CD14-positive monocyte (primary cell): ENCODE measurements at places on chromosomes 16 and 17.

GRCh38 chr17:43015579-43015978 is 6.6 kb downstream of the VAT1 start:
- no peak for DNase-seq

DNA sequence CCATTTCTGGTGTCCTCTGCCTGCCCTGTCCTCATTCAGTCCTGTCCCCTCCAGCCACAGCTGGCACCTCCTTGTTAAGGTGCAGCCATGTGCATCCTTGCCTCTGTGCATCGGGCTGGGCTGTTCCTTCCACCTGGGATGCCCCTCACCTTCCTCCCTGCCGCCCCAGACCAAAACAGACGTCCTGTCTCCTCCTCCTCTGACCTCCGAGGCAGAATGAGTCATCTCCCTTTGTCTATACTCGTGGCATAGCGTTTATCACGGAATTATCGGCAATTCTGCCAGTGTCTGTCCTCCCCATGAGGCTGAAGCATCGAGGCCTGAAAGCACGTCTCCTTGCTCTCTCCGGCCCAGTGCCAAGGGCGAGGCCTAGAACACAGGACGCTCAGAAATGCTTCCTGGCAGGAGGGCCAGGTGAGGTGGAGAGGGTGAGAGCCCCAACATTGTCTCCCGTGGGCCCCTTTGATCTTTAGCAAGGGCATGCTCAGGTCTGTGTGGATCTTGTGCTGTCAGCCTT is 4.6 kb downstream of the RAI1 start:
- peak; percentile 18 for DNase-seq

DNA sequence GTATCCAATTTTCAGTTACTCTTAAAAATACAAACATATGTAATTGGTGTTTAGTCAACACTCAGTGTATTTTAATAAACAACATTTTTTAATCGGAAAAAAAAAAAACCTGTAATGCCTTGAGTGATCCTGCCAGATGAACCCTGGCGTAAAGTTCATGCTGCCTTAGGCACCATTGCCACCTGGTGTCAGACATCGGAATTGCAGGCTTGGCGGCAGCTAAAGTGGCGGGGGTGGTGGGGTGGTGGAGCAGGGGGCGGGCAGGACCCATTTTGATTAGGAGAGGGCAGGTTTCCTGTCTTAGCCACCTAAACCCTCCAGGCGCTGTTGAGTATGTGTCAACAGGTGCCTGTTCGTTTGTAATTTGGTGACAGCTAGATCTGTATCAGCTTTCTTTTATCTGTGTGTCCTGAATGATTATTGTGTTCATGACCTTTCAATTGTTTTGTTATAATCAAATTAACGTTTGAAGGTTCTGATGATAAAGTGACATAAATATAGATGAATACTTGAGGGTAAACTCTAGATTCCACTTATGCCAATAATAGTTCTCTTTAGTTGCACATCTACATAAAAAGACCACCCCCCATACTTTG is 588.7 kb downstream of the CDH13 start:
- peak; percentile 8 for DNase-seq

DNA sequence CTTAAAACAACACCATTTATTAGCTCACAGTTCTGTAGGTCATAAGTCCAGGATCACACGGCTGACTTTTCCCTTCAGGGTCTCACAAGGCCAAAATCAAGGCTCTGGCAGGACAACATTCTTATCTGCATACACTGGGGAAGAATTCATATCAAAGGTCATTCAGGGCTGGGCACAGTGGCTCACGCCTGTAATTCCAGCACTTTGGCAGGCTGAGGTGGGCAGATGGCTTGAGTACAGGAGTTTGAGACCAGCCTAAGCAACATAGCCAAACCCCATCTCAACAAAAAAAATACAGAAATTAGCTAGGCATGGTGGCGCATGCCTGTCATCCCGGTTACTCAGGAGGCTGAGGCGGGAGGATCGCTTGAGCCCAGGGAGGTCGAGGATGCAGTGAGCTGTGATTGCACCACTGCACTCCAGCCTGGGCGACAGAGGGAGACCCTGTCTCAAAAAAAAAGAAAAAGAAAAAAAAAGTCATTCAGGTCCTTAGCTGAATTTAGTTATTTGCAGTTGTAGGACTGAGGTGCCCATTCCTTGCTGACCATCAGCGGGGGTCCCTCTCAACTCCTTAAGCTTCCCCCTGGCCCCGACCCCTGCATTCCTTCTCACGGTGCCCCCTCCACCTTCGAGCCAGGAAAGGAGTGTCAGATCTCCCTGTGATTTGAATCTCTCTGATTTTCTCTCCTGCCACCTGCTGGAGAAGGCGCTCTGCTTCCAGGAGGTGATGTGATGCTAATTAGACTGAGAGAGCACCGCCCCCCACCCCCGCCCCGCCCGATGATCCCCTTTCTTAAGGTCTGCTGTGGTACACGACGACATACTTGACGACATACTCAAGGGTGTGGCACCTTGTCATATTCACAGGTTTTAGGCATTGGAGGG is 91.8 kb upstream of the CLEC18A start:
- DNase-seq: no peak

DNA sequence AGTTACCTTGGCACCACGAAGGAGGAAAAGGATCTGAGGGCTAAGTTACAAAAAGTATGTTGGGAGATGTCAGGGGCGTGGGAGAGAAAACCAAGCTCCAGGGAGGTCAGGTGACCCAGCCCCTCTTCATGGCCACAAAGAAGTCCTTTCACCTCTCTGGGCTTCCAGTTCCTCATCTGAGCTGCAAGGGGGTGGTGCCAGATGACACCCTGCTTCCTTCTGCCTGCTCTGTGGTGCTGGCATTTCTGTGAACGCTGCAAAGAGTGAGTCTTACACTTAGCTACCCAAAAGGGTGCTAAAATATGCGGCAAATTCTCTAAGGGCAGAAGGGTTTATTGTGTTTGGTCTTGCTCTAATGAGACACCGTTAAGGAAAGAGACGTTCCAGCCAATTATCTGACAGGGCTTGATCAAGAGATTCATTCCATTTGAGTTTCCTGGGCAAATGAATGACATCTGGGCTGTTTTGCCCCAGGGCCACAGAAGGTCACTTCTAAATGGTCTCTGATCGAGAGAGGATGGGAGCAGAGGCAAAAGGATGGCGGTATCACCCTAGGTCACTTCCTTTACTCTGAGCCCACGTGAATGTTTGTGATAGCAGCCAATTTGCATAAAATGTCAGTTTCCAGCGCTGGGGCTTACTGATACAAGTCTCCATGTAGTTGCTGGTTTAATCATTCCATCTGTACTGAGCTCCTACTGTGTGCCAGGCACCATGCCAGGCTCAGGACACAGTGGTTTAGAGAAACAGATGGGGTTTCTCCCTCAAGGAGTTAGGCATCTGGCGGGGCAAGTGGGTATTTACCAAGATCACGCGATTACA is 210.2 kb downstream of the KATNIP start:
- peak; percentile 42 for DNase-seq

DNA sequence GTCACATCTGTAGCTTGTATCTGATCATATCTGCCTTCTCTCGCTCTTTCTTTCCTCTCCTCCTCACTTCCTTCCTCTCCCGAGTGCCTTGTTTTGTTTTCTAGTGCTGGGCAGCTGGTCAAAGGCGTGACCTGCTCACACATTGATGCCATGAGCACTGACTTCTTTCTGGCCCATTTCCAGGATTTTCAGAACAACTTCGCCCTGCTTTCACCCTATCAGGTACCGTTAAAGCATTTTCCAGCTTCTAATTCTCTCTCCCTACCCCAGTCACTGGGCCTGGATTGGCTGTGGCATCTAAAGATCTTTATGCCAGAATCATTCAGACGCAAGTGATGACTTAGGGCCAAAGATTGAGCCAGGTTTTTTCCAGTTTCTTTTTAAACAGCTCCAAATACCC is 55.5 kb downstream of the OTOA start:
- no peak for DNase-seq

GRCh38 chr16:997440-998051 is 16.0 kb downstream of the SOX8 start:
- no peak for DNase-seq
